Stimulated activated CD4-positive, alpha-beta T cell treated with anti-CD3 and anti-CD28 coated beads, Interleukin-2, amount 100 ng/mL, for 4 hours (primary cell): ENCODE measurements at places on chromosomes 6 and 20.

GRCh38 chr20:54004445-54004844 lies 65.9 kb downstream of the BCAS1 start:
- DNase-seq, result no peak

- DNase-seq, result no peak
Observed at GRCh38 chr6:42756722-42757121, 10.8 kb upstream of the TBCC start.

DNA sequence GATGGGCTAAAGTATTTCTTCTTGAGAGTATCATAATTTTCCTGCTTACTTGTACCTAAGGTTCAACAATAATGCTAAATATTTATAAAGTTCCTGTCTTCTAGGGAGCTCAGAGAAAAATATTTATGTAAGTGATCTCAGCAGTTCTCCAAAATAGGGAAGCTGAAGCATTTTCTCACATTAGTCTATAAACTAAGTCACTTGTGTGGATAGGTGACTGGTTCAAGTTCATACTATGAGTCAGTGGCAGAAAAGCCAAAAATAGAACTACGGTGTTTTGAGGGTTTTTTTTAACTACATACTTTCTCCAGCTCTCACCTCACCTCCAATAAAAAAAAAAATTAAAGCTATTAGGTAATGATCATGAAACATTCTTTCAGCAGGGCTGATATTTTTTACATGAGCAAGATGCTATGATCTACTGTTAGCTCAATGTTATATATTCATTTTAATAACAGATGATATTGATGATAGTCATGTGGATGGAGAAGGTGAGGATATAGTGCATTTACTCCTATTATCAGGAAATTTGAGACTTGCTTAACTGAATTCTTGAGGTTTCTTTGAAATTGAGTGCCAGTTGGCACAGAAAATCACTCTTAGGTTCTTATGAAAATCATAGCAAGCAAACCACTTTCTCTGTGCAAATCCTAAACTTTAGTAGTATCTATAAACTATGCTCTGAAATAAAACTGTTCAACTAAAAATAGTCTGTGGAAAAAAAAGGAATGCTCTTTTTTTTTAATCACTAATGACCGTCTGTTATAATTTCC lies 4.1 kb upstream of the MOXD1 start:
- DNase-seq, result no peak

GRCh38 chr6:28981833-28982475 lies 23.2 kb downstream of the ZNF311 start:
- peak; percentile 55 for DNase-seq

GRCh38 chr20:34190679-34191090 lies 50.5 kb upstream of the ASIP start:
- DNase-seq, result peak; percentile 11

DNA sequence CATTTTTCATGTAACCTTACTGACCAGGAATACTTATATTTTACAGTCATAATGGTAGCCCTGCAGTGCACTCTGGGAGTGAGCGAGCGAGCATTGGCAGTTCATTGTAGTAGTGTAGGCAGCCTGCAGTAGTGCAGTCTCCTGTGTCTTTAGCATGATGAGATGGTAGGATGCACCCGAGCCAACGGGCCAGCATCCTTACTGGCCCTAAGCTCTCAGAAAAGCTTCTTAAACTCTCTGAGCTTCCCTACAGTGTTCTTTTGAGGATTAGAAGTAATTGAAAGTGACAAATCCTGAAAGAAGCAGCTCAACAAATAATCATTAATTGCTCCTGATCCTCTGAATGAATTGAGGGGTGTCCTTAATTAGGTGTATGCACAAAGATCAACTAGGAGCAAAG lies 20.9 kb downstream of the SLC9A8 start:
- no peak for DNase-seq

GRCh38 chr6:112149236-112149635 lies 61.8 kb downstream of the FAM229B start:
- DNase-seq, result no peak

DNA sequence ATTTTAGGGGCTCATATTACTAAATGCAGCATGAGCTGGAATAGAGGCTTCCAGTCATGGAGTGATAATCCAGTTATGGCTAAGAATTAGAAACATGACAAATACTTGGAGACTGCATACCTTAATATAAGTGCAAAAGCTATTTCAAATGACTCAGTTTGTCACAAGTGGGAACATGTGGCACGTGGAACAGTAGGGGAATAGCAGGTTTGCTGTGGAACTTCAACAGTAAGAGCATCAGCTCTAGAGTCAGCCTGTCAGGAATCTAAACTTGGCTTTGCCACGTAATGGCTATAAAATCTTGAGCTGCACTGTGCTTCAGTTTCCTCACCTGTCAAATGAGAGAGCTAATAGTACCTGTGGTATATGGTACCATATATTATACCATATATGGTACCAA lies 62.1 kb downstream of the HTR1B start:
- DNase-seq, result no peak

DNA sequence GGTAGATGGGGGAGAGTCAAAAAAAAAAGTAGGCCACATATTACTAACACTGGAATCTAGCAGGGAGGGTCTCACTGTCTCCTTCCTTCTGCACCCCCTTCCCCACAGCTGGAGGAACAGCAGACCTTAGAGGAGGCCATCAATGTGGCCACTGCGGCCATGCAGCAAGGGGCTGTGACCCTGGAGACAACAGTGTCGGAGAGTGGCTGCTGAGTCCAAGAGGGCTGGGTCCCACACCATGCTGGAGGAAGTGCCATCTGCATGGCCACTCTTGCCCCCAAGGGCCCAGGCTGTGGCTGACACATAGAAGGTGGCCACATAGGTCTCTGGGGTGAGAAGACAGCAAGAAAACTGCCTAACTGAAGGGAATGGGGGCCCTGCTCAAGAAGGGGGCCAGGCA lies 2.6 kb upstream of the DEF6 start:
- no peak for DNase-seq

DNA sequence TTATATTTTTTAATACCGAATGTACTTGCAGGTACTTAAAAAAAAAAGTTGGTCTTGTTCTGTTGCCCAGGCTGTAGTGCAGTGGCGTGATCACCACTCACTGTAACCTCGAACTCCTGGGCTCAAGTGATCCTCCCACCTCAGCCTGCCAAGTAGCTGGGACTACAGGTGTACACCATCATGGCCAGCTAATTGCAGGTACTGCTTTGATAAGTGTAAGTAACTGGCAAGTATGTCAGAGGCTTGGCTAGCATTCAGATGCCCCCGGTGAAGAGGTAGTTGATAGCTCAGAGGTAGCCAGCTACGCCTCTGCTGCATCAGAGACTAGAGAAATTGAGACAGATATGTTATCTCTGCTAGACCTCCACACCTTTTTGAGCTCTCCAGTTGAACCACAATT lies 40.5 kb downstream of the BTBD9 start:
- no peak for DNase-seq

GRCh38 chr6:10099529-10100140 lies 315.2 kb downstream of the TFAP2A start:
- DNase-seq, result no peak

GRCh38 chr6:5156627-5157026 lies 71.5 kb downstream of the PPP1R3G start:
- DNase-seq, result no peak

- no peak for DNase-seq
Observed at GRCh38 chr6:48550603-48551002, 439.6 kb upstream of the PTCHD4 start.
